Activated T-cell treated with anti-CD3 and anti-CD28 coated beads, Interleukin-2, amount 50 U/mL, for 48 hours (primary cell): ENCODE measurements at places on chromosomes 11 and 22.

DNA sequence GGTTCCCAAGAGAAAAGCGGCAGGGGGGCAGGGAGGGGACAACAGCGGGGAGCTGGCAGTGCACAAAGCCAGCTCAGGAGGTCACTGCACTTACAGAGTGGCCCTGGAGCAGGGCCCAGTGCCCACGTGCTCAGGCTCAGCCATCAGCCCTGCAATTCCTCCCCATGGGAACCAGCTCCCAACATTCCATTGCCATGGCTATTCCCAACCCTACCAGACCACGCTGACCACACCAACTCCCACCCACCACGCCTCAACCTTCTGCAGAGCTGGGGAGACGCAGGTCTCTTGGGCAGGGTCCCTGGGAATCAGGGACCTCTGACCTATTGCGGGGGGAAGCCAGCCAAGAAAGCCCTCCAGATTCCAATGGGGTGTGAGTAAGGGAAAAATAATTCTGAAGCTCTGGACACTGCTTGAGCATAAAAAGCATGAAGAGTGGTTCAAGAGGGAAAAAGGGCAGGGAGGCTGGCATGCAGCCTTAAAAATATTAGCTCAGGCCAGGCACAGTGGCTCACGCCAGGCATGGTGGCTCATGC lies 38.3 kb upstream of the TFIP11 start:
- DNase-seq, result no peak

- DNase-seq, result no peak
Observed at GRCh38 chr11:47130543-47130942, 46.1 kb downstream of the ARFGAP2 start.

- DNase-seq, result no peak
Observed at GRCh38 chr11:10645212-10645795, 48.3 kb downstream of the IRAG1 start.

DNA sequence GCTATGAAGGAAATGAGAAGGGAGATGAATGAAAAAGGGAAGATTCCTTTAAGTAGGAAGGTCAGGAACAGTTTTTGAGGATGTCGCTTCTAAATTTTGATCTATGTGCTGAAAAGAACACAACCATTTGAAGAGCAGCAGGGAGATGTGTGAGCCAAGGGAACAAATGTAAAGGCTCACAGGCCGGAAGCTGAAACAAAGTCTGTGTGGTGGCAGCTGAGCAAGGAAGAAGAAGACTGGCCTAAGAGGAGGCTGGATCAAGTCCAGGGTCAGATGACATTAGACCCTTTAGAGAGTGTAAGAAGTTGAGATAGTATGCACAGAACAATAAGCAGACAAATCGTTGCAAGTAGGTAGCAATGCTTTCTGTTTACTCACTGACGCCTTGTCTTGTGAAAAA lies 1631.4 kb upstream of the TENM4 start:
- no peak for DNase-seq

DNA sequence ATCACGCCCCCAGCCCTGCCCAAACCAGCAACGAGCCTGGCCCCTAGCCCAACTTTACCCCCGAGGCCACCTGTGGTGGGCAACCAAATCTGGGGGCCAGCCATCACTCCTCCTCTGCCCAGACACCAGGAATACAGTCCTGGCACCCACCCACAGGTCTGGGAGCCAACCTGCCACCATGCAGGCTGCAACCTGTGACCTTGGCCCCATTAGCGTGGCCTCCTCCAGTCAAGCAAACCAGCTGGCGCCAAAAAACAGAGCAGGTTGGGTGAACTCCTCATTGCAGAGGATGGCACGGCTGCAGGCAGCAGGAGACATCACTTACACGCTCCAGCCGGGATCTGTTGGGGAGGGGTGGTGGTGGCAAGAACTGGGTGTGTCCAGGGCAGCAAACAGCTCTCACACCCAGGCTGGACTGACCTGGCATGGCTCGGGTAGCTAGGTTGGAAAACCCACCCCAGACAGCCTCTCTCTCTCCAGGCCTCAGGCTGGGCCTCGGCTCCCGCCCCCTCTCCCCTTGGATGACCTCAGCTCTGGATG lies 65.5 kb upstream of the TCF20 start:
- no peak for DNase-seq

- peak; percentile 86 for DNase-seq
Observed at GRCh38 chr22:23894710-23895598, 771 bp downstream of the MIF start.

DNA sequence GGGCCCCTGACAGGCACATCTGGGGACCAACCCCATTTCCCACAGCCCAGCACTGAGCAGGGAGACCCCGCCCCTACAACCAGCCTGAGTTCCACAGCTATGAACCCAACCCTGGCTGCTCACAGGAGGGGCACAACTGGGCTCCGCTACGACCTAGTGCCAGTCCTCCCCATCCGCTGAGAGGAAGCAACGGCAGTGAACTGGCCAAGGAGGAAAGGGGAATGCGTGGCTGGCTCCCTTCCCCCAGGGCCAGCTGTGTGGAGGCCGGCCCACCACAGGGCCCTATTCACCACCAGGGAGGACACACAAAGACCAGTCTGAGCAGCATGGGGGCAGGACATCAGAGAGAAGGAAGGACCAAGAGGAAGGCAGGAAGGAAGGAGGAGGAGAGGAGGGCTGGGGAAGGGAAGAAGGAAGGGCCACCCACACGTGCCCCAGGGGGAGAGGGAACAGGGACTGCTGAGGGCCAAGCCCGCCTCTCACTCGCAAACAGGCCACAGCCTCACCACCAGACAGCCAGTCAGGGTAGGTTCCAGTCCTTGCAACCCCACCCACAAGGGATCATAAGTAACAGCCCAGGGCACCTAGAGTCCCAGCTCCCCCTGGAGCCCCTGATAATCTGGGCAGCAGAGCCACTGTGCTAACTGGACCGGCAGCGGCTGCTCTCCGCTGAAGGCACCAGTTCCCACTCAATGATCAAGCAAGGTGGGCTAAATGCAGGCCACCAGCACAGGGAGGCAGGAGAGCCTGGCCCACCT lies 8.5 kb upstream of the GAL3ST1 start:
- no peak for DNase-seq

GRCh38 chr11:60982184-60982583 lies 10.7 kb downstream of the CD6 start:
- DNase-seq, result peak; percentile 60

DNA sequence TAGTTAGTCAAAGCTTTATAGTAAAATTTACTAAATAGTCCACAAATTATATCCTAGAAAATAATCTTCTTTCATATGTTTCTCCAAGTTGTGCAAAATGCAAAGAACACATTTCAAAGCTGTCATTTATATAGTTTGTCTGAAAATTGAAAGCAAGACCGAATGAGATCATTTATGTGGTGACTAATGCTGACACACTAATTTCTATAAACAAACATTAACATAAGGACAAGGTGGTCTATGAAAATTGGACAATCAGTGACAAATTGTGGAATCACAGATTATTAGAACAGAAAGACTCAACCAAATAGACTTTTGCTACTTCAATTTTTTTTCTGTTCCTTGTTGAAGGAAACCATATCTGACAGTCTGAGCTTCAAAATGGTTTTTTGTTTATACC lies 1056.1 kb downstream of the LRRC4C start:
- DNase-seq, result no peak

GRCh38 chr11:88484873-88485621 lies 147.5 kb upstream of the CTSC start:
- DNase-seq, result peak; percentile 58

DNA sequence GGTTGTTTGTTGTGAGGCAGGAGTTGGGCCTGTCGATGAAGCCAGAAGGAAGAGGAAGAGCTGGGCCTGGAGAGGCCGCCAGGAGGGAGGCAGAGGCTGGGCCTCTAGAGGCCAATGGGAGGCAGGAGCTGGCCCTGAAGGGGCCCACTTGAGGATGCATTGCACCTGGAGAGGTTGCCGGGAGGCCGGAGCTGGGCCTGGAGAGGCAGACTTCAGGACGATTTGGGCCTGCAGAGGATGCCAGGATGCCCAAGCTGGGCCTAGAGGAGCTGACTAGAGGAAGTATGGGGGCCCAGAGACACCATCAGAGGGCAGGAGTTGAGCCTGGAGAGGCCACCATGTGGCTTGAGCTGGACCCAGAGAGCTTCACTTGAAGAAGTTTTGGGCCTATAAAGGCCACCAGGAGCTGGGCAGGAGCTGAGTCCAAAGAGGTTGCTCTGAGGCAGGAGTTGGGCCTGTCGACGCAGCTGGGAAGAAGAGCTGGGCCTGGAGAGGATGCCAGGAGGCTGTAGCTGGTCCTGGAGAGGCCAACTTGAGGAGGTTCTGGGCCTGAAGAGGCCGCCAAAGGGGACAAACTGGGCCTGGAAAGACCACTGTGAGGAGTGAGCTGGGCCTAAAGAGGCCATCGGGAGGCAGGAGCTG lies 39.0 kb downstream of the OR4C45 start:
- no peak for DNase-seq

GRCh38 chr11:31487848-31488247 lies 21.6 kb downstream of the IMMP1L start:
- no peak for DNase-seq

DNA sequence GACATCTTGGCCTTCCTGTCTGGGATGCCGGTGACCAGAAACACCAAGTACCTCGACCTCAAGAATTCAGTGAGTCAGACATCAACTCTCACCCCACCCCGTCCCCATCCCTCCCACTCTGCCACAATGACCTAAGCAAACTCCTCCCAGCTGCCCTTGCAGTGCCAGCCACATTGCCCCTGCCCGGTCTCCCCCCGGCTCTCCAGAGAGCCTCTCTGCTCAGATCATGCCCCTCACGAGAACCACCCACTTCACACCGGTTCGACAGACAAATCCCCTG lies 23.6 kb upstream of the MYRF start:
- DNase-seq, result peak; percentile 37

DNA sequence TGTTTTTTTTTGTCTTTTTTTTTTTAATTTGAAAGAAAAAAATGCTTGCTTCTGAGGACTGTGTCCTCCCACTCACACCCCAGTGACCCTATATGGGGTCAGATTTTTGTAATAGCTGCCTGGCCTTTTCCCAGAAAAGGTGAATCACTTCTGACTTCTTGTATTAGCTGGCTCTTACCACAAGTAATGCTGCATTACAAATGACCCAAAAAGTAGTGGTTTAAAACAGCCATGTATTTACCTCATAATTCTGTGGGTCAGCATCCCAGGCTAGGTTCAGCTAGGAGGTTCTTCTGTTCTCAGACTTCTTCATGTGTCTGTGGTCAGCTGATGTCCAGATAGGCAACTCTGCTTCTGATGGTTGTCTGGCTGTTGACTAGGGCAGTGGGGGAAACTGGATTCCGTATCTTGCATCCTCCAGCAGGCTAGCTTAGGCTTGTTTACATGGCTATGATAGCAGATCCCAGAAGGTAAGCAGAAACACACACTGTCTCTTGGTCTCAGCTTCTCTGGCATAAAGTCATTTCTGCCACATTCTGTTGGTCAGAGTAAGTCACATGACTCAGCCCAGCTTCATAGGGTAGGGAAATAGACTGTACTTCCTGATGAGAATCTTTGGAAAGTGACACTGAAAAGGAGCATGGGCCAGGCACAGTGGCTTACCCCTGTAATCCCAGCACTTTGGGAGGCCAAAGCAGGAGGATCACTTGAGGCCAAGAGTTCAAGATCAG lies 19.5 kb downstream of the LHFPL7 start:
- no peak for DNase-seq

DNA sequence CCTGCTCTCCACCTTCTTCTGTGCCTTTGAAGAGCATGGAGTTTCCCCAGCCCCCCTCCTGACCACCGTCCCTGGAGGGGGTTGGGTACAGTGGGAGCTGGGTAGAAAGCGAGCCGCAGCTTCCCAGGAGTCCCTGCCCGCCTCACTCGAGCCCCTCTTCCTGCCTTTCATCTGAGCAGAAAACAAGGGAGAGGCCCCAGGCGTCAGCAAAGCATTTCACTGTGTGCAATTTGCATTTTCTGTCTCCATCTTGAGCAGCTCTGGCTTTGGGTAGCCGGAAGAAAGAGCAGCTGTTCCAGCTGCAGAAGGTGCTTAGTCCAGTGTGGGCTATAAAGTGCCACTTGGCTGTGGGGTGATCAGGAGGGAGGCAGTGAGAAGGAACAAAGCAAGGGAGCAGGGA lies 229.7 kb downstream of the CEP164 start:
- no peak for DNase-seq
